HS-27A (cell line): ENCODE measurements at places on chromosomes 1 and 21.

DNA sequence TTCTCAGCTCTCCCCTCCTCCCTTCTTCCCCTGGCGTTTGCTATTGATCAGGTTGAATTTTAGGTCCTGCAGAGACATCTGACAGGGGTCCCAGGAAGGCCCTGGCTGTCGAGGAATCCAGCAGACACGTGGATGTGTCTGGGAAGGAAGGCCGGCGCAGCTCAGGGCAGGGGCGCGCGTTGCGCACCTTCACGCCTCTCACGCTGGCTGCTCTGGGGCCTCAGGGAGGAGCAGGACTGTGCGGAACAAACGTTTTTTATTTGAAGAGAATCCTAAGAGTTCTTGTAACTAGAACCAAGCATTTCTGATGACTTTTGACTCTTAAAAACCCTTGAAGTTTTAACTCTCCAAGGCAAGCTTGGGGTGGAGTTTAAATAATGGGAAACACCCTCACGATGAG is 54.2 kb downstream of the SLC37A1 start:
- DNase-seq = no peak

- no peak for DNase-seq
These were observed 105.5 kb downstream of the FASLG start for GRCh38 chr1:172764378-172764777.

- no peak for DNase-seq
These were observed 145.5 kb downstream of the IGSF21 start for GRCh38 chr1:18253093-18253492.

GRCh38 chr1:5598824-5599395 is 393.3 kb downstream of the NPHP4 start:
- no peak for DNase-seq

DNA sequence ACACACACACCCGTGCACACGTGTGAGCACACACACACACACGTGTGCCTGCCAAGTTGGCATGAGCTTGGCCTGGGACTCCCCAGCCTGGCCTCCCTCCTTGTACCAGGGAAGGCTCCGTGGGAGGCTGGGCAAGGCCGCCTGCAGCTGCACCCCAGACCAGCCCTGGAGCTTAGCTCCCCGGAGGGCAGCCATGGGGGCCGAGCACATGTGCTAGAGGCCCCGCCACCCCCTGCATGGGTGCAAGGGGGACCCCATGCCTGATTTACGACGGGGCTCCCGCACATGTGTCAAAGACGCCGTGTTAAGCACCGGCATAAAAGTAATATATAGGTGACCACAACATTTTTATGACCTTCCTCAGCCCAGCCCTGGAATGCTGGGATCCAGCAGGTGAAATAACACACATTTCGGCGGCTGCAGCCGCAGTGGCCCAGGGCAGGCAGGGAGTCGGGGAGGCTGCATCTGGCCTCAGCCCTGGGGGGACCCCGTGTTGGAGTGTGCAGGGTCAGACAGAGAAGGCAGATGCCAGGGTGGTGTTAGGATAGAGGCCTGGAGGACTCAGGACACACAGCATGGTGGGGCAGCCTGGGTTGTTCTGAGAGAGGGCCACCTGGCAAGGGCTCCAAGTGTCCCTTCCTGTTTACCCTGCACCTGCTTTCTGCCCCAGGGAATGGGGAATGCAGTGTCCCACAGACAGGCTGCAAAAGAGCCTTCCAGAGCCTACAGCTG is 56.3 kb downstream of the WNT9A start:
- no peak for DNase-seq

GRCh38 chr21:38134084-38134873 is 122.5 kb upstream of the KCNJ15 start:
- no peak for DNase-seq

- DNase-seq = no peak
These were observed 93.6 kb downstream of the DYRK1A start for GRCh38 chr21:37460196-37460595.
